ENCODE measurements at places on chromosomes 16 and 17. TPM values are rescaled to one million over a fixed set of nuclear protein-coding genes. Genes with fewer than 3 reads are reported as not detected.

Gene GNAO1
- 16.2 TPM for total RNA-seq

Gene LGALS9B
- 0.98 TPM for total RNA-seq

Gene CCL14
- 93.1 TPM for total RNA-seq

Gene MEIOC
- not detected for total RNA-seq

Gene CD300LB
- total RNA-seq = 0.25 TPM

Gene OR1A1
- not detected for total RNA-seq

Gene SLC25A10
- 2.9 TPM for total RNA-seq

Gene HEATR9
- total RNA-seq = not detected

Gene FOXF1
- total RNA-seq = 26.0 TPM

DNA sequence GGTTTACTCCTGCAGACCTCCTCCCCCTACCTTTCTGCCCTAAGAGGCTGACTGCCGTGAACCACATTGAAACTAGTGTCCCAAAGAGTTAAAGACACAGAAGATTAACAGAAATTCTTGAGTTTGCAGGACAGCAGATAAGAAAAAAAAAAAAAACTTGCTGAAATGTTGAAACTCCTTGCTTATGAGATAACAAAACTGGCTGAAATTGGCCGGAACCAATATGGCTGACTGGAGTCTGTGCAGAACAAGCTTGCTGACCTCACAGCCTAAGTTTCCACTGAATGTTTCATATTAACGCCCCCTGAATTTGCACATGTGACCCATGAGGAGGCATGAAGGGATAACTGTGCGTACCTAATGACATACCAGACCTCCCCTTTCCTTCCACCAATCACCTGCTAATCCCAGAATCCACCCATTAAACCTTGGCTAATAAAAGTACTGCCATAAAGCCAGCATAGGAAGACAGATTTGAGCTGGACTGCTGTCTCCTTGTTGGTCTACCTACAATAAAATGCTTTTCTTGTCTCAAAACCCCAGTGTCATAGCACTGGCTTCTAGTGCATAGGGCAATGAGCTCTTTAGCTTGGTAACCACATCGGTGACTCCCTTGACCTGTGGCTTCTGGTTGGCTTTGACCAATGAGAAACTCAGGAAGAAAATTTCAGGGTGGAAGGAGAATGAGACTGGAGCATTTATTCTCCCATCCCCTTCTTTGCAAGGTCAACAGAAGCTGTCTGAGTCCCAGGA, 80.1 kb downstream of the PMP22 start:
- H3K27me3 ChIP-seq = no peaks in the 10 kb centered on the region
- no peak overlapping the region for H3K27ac ChIP-seq
- DNase-seq = no peak
- H3K36me3 ChIP-seq = no peaks in the 10 kb centered on the region
- peaks cover 9% of the 10 kb centered on the region for H3K4me1 ChIP-seq

GRCh38 chr17:33486135-33486885, 193.2 kb upstream of the ASIC2 start:
- H3K4me3 ChIP-seq = no peak overlapping the region
- H3K27me3 ChIP-seq = no peaks in the 10 kb centered on the region
- no peaks in the 10 kb centered on the region for H3K4me1 ChIP-seq

DNA sequence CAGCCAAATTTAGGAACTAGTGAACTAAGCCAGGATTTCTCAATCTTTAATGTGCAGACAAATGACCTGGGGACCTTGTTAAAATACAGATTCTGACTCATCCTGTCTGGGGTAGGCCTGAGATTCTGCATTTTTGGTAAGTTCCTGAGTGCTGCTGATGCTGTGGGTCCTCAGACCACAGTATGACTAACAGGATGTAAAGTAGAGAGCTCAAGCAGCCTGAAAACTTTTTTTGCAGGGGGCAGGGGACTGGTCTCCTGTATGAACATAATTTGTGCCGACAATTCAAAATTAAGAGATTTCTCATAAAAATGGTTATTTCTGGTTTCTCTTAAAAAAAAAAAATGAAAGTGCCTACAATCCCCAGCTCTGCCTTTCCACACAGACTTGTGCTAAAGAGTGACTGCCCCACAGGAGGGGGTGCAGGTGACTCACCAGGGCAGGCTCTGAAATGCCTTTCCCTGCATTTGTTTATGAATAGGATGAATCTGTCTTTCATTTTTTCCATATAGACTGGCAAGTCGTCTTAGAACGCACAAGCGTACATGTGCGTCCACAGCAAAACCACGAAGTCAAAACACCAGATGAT, 271.5 kb downstream of the PHKB start:
- no peak for DNase-seq
- H3K4me1 ChIP-seq = no peaks in the 10 kb centered on the region
- no peak overlapping the region for H3K27ac ChIP-seq
- H3K27me3 ChIP-seq = no peaks in the 10 kb centered on the region

- H3K27ac ChIP-seq = no peak overlapping the region
- no peaks in the 10 kb centered on the region for H3K4me1 ChIP-seq
Observed at GRCh38 chr17:44269535-44270240, 1.8 kb upstream of the SLC4A1 start.

DNA sequence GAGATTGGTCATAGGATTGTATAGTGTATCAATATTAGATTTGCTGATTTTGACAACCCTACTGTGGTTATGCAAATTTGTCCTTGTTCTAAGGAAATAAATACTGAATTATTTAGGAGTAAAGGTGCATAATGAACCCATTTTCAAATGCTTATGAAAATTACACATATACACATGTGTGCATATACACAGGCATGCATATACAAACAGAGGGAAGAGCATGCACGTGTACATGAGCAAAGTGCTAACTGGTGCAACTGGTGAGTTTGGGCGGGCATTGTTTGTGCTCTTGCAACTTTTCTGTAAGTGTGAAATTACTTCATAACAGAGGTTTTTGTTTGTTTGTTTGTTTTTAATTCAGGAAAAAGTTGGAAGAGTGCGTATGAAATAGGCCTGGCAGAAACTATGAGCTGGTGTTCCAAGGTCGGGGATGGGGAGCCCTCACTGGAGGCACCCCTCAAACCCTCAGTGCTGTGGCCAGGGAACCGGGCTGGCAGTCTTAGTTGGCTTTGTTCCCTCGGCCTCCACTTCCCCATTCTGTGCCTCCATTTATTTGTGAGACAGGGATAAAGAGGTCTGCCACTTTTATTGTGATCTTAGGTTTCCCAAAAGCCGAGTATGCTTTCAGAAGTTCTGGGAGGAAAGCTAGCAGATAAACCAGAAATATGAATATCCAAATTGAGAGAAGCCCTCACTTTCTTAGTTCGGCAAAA, 5.8 kb downstream of the DEXI start:
- no peaks in the 10 kb centered on the region for H3K27me3 ChIP-seq
- no peak overlapping the region for H3K4me3 ChIP-seq
- DNase-seq = no peak
- H3K4me1 ChIP-seq = peaks cover 73% of the 10 kb centered on the region
- H3K36me3 ChIP-seq = peaks cover 8% of the 10 kb centered on the region
- no peak overlapping the region for H3K27ac ChIP-seq

DNA sequence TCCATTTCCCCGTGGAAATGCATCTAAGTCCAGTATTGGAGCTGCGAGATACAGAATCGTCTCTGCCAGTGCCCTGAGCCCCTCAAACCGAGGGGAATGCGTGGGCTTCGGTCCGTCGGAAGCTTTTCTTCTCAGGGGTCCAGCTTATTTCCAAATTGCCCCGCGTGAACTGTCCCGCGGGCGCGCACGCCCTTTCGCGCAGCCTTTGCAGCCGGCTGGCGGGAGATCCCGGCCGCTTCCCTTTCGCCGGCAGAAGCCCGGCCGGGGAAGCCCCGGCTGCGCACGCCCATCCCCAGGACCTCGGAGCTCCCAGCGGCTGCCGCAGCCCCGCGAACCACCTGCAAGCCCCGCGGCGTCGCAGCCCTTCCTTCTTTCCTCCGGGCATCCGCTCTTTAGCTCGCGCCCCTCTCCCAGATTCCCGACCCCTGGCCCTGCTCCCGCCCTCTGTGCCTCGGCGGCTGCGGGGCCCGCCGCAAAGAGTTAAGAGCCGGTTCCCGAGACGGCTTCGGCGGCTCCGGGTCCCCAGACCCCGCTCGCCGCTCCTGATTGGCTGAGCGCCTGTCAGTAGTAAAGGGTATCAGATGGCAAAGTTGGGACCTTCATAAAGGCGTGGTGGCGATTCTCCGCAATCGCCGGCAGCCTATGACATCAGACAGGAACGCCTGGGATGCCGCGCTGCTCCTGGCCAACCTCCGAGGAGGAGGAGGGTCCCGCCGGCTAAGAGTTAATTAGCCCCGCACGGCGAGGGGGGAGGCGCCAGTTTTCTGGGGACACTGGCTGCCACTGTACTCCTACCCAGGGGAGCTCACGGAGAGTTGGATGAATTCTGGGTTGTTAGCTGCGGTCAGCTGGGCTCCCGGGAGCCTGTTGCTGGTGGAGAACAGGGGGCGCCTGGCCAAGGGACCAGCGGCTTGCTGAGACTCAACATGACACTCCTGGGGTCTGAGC, at the start of gene MYOCD:
Gene MYOCD, plus strand, starts transcription at position 628 of the 948 bp plus-strand sequence. Its CDS starts 299 bp downstream, at position 927.
- peaks cover 18% of the 10 kb centered on the region for H3K4me1 ChIP-seq
- no peaks in the 10 kb centered on the region for H3K36me3 ChIP-seq
- peaks cover 7% of the 10 kb centered on the region for H3K27me3 ChIP-seq
- peak within 1 kb of the TSS; percentile 63 for H3K27ac ChIP-seq
- H3K4me3 ChIP-seq = peak within 1 kb of the TSS; percentile 48

DNA sequence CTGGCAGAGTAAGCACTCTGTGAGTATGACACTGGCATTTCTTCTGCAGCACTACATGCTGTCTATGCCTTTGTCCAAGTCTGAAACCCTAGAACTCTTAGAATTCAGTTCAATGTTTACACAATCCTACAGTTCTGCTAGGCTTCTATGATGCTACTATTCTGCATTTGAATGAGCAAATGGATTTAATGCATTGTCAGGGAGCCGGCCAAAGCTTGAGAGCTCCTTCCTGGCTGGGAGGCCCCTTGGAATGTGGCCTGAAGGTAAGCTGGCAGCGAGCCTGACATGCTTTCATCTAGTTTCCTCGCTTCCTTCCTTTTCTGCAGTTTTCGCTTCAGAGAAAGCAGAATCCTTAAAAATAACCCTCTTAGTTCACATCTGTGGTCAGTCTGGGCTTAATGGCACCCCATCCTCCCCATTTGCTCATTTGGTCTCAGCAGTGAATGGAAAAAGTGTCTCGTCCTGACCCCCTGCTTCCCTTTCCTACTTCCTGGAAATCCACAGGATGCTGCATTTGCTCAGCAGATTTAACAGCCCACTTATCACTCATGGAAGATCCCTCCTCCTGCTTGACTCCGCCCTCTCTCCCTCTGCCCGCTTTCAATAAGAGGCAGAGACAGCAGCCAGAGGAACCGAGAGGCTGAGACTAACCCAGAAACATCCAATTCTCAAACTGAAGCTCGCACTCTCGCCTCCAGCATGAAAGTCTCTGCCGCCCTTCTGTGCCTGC, at the start of gene CCL2:
Gene CCL2, plus strand, starts transcription at position 635 of the 730 bp plus-strand sequence. Its CDS starts 65 bp downstream, at position 700.
- no peak for DNase-seq
- H3K36me3 ChIP-seq = no peaks in the 10 kb centered on the region
- peak within 1 kb of the TSS; percentile 42 for H3K4me3 ChIP-seq
- H3K4me1 ChIP-seq = peaks cover 67% of the 10 kb centered on the region

DNA sequence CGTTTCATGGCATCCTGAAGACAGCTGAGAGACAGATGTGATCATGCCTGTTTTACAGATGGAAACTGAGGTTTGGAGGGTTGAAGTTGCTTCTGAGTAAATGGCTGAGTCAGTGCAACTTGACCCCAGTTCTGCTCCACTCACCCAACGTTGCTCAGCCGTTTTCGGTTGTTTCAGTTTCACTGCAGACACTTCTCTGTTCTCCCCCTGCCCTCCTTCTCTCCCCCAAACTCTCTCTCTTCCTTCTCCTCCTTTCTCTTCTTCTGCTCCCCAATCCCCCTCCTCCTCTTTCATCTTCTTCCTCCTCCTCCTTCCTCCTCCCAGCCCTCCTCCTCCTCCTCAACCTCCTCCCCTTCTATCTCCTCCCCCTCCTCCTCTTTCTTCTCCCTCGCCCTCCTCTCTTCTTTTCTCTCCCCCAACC, 9.4 kb upstream of the CEP20 start:
- H3K4me1 ChIP-seq = peaks cover 4% of the 10 kb centered on the region
- no peak overlapping the region for H3K27ac ChIP-seq
- no peak overlapping the region for H3K4me3 ChIP-seq
- H3K27me3 ChIP-seq = no peaks in the 10 kb centered on the region
- no peaks in the 10 kb centered on the region for H3K36me3 ChIP-seq

DNA sequence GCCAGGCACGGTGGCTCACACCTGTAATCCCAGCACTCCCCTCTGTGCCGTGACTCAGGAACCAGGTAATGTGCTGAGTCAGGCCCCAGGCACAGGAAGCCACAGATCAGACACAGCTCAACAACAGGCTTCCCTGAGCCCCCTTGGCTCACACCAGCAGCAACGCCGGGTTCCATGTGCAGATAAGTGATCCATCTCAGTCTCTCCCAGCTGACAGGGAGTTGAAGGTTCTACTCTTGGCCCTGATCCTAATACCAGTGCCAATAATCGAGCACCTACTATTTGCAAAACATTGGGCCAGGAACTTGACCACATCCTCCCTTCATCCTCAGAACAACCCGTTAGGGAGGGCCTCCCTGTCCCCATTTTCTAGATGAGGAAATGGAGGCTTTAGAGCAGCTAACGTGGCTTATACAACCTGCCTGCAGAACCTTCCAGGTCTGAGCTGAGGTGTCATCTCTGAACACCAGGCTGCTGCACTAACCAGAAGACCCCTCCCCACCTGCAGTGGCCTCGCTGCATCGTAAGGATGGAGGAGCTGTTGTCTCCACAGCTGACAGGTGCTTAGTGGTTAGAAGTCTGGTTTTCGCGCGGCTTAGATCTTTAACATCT, 64.8 kb upstream of the AMZ2 start:
- no peaks in the 10 kb centered on the region for H3K36me3 ChIP-seq
- no peak for DNase-seq
- H3K4me3 ChIP-seq = no peak overlapping the region
- no peaks in the 10 kb centered on the region for H3K27me3 ChIP-seq

- H3K27ac ChIP-seq = no peak overlapping the region
- H3K4me3 ChIP-seq = no peak overlapping the region
- H3K36me3 ChIP-seq = no peaks in the 10 kb centered on the region
- no peaks in the 10 kb centered on the region for H3K27me3 ChIP-seq
- DNase-seq = no peak
Observed at GRCh38 chr16:31531096-31531495, 3.4 kb downstream of the AHSP start.

- no peaks in the 10 kb centered on the region for H3K36me3 ChIP-seq
- DNase-seq = no peak
- H3K4me1 ChIP-seq = peaks cover 31% of the 10 kb centered on the region
Observed at GRCh38 chr17:50604513-50604912, 30.2 kb upstream of the ABCC3 start.

GRCh38 chr17:73316919-73317505, 5.2 kb upstream of the CDC42EP4 start:
- H3K36me3 ChIP-seq = no peaks in the 10 kb centered on the region
- no peaks in the 10 kb centered on the region for H3K27me3 ChIP-seq
- H3K27ac ChIP-seq = no peak overlapping the region
- DNase-seq = no peak
- no peak overlapping the region for H3K4me3 ChIP-seq

GRCh38 chr17:31704483-31704882, 154.6 kb downstream of the COPRS start:
- no peak overlapping the region for H3K27ac ChIP-seq
- DNase-seq = no peak
- H3K4me1 ChIP-seq = no peaks in the 10 kb centered on the region
- no peaks in the 10 kb centered on the region for H3K36me3 ChIP-seq

GRCh38 chr16:66516509-66516807, 33.5 kb downstream of the TK2 start:
- no peak for DNase-seq
- H3K4me3 ChIP-seq = no peak overlapping the region
- H3K27me3 ChIP-seq = no peaks in the 10 kb centered on the region
- H3K36me3 ChIP-seq = no peaks in the 10 kb centered on the region
- peak overlapping the region; percentile 94 for H3K27ac ChIP-seq

GRCh38 chr16:75062976-75063346, 53.6 kb downstream of the LDHD start:
- H3K4me3 ChIP-seq = no peak overlapping the region
- no peaks in the 10 kb centered on the region for H3K27me3 ChIP-seq
- H3K4me1 ChIP-seq = peaks cover 38% of the 10 kb centered on the region
- no peak overlapping the region for H3K27ac ChIP-seq
- no peaks in the 10 kb centered on the region for H3K36me3 ChIP-seq

All from vagina (tissue), 2 donors.